ENCODE measurements at places on chromosomes 2 and 18. TPM values are rescaled to one million over a fixed set of nuclear protein-coding genes. Genes with fewer than 3 reads are reported as not detected.

- peak; percentile 83 for DNase-seq
These were observed 108.2 kb upstream of the ERBB4 start for GRCh38 chr2:212646698-212647366.

GRCh38 chr2:25878361-25879132, at the start of gene ASXL2:
Gene ASXL2, minus strand, starts transcription at chr2:25878487. Its CDS starts 265 bp downstream, at chr2:25878222.
- peak; percentile 54 for DNase-seq

DNA sequence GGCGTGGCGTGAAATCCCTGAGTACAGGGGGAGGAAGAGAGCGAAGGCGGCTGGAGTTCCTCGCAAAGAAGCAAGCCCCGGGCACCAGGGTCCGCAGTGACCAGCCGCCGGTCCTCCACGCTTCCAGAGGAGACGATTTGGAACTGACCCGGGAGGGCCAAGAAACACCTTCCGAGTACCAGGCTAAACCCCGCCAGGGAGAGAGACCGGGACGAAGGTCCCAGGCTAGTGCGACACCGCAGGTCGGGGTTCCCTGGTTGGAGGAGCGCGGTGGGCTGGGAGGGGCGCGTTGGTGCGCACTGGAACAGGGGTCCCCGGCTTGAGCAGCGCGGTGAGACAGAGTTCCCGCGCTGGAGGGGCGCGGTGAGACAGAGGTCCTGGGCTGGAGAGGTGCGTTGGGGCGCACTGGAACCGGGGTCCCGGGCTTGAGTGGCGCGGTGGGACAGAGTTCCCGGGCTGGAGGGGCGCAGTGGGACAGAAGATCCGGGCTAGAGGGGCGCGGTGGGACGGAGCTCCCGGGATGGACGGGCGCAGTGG, 901 bp downstream of the WDFY1 start:
- DNase-seq, result no peak

Gene MEP1B
- total RNA-seq, result not detected

DNA sequence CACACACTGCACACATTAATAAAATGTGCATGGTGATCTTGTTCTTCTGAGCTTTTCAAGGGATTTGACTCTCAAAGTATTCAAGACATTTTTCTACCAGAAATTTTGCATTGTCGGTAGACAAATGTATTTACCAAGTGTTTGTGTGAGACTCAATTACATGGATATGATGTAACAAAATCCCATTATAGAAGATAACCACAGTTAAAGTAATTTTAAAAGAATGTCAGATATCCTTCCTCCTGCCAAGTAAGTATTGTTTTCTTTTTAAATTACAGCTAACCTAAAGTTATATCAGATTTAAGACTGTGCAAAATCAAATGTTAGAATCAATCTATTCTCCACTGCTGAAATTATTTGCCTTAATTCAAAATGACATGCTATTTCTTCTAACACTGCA, 1344.5 kb upstream of the CHAC2 start:
- DNase-seq, result no peak

- DNase-seq, result peak; percentile 6
These were observed 28.2 kb upstream of the MCM6 start for GRCh38 chr2:135904341-135904989.

GRCh38 chr2:289362-290089, 1.6 kb upstream of the ALKAL2 start:
- DNase-seq, result no peak

Gene BCL2
- 4.7 TPM for total RNA-seq

Gene DSG4
- not detected for total RNA-seq

GRCh38 chr2:178882666-178883440, 75.6 kb upstream of the TTN start:
- no peak for DNase-seq

- DNase-seq, result no peak
These were observed 816 bp downstream of the GALNT14 start for GRCh38 chr2:31137211-31138036.

DNA sequence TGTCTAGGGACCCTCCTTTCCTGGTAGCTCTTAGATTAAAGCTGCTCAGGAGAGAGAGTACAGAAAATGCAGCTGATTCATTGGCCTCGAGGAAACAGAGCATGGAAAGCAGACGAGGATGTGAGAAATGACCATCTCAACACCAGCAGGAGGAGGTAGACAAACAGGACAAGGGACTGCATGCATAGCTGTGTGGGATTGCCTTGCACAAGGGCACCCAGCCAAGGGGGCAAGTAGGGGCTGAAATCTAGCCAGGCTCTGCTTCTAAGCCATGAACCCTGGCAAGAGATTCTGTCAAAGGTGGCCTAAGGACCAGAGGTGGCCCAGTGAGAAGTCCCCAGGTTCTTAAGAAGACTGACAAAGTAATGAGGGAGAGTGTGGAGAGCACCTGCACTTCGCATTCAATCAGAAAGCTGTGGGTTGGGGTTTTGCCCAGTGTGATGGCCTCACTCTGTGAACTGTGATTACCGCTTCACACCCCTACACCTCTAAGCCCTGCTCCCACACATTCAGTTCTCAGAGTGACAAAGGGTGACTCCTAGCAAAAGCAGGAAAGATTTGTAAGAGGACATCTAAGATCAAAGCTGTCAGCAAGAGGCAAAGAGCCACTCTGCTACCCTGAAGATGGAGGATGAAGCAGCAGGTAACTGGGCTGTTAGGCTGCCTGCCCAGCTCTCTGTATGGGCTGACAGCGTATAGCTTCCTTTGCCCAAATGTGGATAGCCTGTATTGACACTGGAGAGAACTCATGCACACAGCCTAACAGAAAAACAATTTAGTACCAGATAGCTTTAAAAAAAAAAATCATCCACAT, 151.3 kb upstream of the PELI1 start:
- no peak for DNase-seq

- DNase-seq, result no peak
These were observed 115.4 kb downstream of the CCDC85A start for GRCh38 chr2:56299171-56299691.

GRCh38 chr2:30230497-30231211, 680 bp upstream of the LBH start:
- no peak for DNase-seq

GRCh38 chr2:68632021-68632420, 11.4 kb upstream of the PROKR1 start:
- no peak for DNase-seq

Gene PIGN
- total RNA-seq, result 21.4 TPM

DNA sequence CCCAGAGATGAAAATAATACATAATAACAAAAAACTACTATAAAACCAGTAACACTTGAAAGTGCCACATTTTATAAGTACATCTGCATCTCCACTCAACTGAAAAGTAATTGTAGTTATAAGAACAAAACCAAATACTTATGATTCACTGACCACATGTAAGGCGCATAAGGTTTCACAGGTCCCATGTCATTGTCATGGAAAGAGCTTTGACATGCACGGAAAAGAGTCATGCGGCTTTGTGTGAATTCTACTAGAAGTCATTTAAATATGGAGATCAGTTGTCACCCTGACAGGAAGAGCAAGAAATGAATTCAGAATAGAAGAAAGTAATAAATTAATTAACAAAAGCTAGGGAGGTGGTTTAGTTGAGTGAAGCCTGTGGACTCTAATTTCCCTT, 459.1 kb downstream of the CDH2 start:
- no peak for DNase-seq

GRCh38 chr2:181076658-181077057, 96.3 kb downstream of the UBE2E3 start:
- no peak for DNase-seq

- DNase-seq, result no peak
These were observed 9.4 kb upstream of the CXCR4 start for GRCh38 chr2:136127356-136127755.

Gene SLC11A1
- 0.22 TPM for total RNA-seq

- peak; percentile 6 for DNase-seq
These were observed 37.1 kb downstream of the ARHGEF4 start for GRCh38 chr2:130873700-130874346.

Gene RUFY4
- total RNA-seq, result not detected

DNA sequence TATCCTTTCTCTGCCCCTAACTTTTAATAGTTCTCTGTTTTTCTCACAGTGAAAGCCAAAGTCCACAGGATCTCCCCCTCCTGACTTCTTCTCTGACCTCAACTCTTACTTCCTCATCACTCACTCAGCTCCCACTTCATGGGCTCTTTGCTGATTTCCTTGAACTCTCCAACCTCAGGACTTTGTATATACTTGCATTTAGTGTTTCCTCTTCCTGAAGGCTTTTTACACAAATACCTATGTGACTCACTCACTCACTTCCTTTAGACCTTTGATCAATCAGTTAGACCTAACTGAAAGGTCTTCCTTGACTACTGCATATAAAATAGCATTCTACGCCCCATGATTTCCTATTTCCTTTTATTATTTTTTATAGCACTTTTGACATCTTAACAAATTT, 233.1 kb upstream of the MEX3C start:
- no peak for DNase-seq

DNA sequence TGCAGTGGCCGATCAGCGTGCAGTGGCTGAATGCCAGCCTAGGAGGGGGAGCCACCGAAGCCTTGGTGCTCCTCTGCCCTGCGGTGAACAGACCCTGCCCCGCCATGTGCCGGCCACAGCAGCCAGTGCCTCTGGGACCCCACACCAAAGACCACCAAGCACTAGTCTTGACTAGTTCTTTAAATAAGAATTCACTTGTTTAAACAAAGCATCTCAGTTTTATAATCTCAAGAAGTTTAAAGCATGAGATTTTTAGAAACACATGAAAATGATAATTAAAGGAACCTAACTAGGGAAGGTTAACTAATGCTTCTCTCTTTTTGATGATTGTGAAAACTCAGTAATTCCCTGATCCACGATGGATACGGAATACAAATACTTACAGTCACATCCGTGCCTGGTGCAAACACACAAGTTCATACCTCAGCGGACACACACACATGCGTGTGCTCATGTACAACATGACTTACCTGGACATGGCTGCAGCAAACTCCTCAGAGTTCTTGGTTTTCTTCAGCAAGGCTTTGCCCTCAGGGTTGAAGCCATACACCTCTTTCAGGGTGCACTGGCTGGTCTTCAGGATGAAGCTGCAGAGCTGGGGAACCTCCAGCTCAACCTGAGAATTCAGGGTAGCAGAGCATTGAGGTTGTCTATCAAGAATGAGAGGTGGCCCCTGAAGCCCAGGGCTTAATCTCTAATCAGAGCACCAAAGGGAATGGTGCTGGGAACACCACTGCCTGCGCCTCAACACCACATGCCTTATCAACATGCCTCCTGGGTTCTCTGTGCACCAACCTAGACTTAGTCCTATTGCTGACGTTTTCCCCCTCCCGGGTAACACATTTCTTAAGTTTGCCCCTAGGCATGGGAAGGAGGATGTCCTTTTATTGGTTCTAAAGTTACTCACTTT, 3.1 kb downstream of the APOB start:
- DNase-seq, result no peak

Gene SCN3A
- 0.94 TPM for total RNA-seq

DNA sequence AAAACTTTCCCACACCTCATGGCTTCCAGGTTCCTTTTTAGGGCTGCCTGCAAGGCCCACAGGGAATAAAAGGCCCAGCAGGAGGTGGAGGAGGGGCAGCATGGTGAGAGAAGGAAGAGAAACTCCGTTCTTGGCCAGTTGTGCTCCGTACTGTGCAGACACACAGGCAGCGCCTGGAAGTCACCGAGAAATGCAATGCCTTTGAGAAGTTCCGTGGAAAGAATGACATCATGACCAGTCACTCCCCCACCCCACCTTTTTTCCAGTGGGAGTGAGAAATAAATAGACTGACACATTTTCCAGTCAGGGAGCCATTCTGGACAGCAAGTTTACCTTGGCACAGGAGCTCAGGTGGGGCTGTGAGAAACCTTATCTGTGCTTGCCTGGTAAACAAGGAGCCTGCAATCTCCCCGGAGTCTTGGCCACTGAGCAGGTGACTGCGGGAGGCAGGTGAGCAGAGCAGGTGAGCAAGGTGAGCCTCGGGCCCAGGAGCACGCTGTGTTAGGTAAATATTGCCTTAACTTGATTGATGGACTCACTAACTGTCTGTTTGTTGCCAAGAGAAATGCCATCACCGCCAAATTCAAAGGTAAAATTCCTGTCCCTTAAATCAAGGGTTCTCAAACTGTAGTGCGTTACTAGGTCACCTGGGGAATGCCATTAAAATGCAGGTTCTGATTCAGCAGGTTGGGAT, 13.5 kb upstream of the LBH start:
- no peak for DNase-seq

Gene C1QL2
- not detected for total RNA-seq

DNA sequence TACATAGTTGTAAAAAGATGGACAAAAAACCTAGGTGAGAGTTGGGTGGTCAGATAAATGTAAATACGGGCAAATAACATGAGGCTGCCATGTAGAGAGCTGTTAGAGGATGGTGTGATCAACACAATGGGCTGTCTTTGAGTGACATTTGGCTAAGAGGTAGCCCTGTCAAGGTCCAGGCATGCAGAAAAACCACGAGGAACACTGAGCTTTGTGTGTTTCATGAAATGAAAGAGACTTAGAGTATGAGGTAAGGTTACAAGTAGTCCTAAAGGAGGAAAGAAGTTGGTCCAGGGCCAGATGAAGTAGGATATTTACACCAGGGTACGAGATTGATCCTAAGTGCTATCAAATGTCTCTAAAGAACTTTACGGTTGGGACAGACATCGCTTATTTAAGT, 160.9 kb downstream of the RDH14 start:
- no peak for DNase-seq

Gene SP3
- total RNA-seq, result 41.2 TPM

GRCh38 chr18:75036917-75037688, 171.8 kb downstream of the PTGR3 start:
- no peak for DNase-seq
